Peyer's patch (tissue), 4 donors: ENCODE measurements at places on chromosomes 16 and 17.

GRCh38 chr16:64580558-64580957 is 541.3 kb downstream of the CDH11 start:
- no peak for DNase-seq

DNA sequence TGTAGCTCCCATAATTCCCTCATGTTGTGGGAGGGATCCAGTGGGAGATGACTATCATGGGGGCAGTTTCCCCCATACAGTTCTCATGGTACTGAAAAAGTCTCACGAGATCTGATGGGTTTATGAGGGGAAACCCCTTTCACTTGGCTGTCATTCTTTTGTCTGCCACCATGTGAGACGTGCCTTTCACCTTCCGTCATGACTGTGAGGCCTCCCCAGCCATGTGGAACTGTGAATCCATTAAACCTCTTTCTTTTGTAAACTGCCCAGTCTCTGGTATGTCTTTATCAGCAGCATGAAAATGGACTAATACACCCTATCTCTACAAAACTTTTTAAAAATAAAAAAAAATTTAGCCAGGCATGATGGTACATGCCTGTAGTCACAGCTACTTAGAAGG is 6.2 kb upstream of the C17orf113 start:
- no peak for DNase-seq

- no peak for DNase-seq
Observed at GRCh38 chr17:34252095-34252443, 3.0 kb upstream of the CCL2 start.

- DNase-seq = no peak
Observed at GRCh38 chr17:67051155-67051538, 6.8 kb downstream of the CACNG1 start.

DNA sequence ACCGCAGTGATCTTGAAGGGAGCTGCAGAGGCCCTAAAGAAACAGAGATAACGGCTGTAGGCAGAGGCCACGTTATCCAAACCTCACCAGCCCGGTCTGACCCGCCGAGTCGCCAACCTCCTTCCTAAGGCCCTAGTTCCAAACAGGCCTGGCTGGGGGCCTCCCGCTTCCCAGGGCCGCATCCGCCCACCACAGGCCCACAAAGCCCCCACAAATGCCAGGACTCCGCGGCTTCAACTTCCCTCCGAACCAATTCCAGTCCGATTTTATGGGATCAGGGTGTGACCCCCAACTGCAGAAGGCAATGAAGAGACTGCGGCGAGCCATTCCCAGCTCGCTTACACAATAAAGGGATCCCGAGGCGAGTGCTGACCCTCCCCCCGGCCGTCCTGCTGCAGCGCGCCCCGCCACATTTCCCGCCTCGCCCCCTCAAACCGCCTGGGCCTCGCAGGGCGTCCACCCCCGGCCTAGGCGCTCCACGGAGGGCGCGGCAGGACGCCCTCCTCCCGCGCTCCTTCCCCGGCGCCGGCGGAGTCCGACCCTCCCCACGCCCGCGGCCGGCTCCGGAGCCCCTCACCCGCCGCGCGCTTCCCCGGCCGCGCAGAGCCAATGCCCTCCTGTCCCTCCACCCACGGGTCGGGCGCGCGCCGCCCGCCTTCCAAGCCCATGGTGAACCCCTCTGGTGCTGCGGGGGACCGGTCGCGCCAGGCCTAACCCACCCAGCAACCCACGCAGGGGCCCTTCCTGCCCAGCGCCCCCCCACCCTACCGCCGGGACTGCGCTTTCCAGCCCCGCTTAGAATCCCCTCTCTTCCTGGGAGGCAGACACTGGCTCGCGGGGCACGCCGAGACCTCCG is 926 bp downstream of the MYH10 start:
- DNase-seq = no peak

DNA sequence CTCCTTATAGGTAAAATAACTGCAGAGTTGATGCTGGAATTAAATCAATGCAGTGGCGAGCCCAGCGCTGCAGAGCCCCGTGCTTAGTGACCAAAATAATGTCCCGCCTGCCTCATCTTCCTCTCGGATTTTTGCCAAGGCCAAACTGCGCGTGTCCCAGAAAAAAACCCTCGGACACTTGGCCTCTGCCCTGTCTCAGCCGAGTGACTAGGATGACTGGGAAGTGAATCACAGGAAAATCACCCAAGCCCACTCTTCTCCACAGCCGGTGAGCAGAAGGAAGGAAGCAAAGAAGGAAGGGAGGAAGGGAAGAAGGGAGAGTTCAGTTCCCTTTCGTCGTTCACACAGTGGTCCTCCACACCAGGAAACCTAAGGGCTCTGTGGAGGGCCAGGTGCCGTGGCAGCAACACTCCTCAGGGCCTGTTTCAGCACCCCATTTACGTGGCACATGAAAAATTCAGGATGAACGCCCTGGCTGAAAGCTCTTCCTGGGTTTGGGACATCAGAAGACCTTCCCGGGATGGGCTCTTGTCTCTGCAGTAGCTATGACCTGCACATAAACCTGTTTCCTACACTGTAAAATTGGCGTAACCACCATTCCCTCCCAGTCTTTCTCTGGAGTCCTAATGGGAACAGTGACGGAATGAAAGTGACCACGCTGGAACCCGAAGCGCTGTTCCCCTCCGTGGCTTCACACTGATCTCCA is 25.4 kb upstream of the HOXB13 start:
- no peak for DNase-seq

- DNase-seq = no peak
Observed at GRCh38 chr17:1484060-1484535, 8.4 kb downstream of the MYO1C start.

DNA sequence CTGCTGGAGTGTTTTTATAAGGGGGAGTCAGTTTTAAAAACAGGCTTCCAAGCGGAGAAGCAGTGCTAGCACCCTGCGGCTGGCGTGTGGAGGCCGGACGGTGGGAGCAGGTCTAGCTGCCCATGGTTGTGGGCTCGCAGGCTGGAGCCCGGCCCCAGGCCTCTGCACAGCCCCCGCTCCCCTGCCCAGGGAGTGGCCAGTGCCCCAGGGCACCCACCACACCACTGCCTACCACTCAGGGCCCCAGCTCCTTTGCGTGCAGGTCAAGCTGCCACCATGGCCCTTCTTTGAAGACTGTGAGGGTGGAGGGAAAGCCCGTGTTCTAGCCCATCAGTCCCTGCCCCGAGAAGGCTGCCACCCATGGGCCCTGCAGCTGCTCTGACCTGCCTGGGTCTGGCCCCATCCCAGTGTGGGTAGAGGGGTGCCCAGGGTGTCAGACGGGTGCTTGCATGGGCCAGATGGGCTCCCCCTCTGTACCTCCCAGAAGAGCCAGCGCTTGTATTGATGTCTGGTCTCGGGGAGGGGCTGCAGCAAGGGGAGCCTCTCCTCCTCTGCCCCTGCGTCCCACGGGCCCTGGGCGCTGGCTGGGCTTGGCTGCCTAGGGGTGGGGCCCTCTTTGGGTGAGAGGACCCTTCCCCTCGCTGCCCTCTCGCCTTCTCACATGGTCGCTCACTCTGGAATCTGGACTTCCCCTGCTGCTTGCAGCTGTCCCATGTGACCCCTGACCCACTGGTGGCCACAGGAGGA is 1.5 kb upstream of the NUDT16L1 start:
- DNase-seq = peak; percentile 50

DNA sequence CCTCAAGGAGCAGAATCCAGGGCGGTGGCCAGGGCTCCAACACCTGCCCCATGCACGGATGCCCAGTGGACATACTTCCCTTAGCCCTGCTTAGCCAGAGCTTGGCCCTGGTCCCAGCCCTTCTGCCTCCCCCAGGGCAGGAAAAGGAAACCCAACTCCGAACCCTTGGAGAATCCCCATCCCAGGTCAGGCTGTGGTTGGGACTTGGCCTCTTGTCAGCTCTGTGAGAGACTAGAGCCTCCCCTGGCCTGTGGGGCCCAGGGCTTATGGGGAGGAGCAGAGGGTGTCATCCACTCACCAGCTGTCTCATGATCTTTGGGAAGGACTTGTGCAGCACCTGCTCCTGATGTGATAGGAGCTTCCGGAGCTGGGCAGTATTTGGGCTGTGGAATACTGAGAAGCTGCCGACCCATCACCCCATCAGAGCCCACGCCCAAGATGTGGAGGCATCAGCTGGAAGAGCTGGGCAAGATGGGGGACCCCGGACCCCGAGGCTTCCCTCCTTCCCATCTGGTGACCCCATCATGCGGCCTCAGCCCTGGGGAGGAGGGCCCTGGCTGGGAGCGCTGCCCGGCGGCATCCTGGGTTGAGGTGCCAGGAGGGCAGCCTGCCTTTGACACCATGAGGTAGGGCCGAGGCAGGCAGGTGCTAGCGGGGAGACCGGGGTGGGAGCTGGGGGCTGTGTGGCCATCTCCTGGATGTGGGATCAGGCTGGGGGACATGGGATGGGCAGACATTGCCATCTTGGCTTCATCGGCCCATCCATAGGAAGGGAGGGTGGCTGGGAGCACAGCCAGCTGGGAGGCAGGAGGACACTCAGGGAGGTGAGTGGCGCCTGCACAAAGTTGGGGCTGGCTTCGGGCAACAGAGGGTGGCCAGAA is 45.1 kb downstream of the TNFRSF13B start:
- peak; percentile 29 for DNase-seq

GRCh38 chr17:8223356-8224126 is 13.2 kb upstream of the AURKB start:
- peak; percentile 84 for DNase-seq

DNA sequence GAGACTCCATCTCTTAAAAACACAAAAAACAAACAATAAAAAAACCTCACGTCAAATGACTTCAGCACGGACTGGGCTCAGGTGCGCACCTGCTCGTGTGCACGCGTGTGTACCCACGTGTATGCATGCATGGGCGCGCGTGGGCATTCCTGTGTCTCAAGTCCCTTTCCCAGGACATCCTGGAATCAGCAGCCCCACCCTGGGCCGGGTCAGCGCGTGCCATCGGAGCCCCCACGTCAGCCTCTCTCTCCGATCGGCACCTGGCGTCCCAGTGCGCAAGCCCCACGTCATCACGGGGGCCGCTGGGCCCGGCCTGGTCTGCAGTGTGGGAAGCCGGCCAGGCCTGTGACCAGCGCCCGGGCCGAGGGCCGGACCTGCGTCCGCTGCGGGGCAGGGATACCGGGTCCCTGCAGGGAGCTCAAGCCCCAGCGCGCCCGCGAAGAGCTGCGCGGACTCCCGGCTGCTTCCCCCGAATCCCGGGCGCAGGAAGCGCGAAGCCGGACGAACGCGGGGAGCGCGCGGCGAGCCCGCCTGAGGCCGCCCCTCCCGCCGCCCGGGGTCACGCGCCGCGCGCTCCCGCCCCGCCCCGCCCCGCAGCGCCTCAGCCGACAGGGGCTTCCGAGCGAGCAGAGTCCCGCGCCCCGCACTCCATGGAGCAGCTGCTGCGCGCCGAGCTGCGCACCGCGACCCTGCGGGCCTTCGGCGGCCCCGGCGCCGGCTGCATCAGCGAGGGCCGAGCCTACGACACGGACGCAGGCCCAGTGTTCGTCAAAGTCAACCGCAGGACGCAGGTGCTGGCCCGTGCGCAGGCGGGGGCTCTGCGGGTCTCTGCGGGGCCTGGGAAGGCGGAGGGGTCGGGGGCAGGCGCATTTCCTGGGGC is at the start of gene FN3K:
Gene FN3K, plus strand, starts transcription at position 629 of the 880 bp plus-strand sequence. Its CDS starts 22 bp downstream, at position 651.
- peak; percentile 80 for DNase-seq

- no peak for DNase-seq
Observed at GRCh38 chr16:72934636-72935403, 113.1 kb downstream of the ZFHX3 start.

DNA sequence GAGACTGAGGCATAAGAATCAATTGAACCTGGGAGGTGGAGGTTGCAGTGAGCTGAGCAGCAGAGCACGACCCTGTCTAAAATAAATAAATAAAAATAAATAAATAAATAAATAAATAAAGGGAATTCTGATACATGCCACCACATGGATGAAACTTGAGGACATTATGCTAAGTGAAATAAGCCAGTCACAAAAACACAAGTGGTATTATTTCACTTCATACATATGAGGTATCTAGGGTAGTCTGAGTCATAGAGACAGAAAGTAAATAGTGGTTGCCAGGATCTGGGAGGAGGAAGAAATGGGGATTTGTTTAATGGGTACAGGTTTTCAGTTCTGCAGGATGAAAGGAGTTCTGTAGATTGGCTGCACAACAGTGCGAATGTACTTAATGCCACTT is 16.3 kb downstream of the PIPOX start:
- no peak for DNase-seq

- no peak for DNase-seq
Observed at GRCh38 chr16:30000735-30001631, 4.9 kb downstream of the INO80E start.

- DNase-seq = no peak
Observed at GRCh38 chr17:79294459-79295071, 219.9 kb downstream of the ENGASE start.

- no peak for DNase-seq
Observed at GRCh38 chr17:42342242-42343008, 45.8 kb downstream of the STAT3 start.

- no peak for DNase-seq
Observed at GRCh38 chr17:36628576-36628975, 27.2 kb downstream of the MRM1 start.

- DNase-seq = no peak
Observed at GRCh38 chr17:59680314-59680713, 26.9 kb downstream of the PTRH2 start.

DNA sequence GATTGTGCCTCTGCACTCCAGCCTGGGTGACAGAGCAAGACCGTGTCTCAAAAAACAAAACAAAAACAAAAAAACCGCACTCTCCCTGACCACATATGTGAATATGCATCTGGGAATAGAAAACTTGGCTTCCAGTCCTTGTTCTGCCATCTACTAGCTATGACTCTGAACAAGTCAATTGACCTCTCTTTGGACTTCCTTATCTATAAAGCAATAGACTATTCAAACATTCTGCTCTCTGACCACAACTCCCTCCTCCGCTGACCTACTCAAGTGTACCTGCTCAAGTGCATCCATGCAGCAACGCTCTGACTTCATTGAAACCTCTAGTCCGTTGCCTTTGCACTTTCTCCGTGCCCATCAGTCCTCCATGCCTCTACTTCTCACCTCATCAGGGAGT is 52.6 kb upstream of the KDM6B start:
- no peak for DNase-seq
